Activated T-cell treated with anti-CD3 and anti-CD28 coated beads for 48 hours (primary cell): ENCODE measurements at places on chromosomes 1 and 21.

- no peak for DNase-seq
Measured at GRCh38 chr1:109986054-109986444, 1.5 kb downstream of the AHCYL1 start.

GRCh38 chr1:228502522-228502921 lies 15.3 kb downstream of the RNF187 start:
- no peak for DNase-seq

DNA sequence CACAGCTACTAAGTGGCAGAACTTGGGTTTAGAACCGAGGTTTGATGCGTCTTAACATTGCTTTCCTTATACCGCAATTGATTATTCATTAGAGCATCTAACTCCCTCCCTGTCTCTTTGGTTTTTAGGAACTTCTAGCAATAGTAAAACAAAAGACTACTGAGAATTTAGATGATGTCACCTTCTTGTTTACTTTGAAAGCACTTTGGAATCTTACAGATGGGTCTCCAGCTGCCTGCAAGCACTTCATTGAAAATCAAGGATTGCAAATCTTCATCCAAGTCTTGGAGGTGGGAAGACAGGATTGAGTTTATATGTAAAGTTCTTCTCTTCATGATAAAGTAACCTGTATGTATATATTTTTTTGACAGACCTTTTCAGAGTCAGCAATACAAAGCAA lies 35.0 kb downstream of the ZYG11A start:
- no peak for DNase-seq

DNA sequence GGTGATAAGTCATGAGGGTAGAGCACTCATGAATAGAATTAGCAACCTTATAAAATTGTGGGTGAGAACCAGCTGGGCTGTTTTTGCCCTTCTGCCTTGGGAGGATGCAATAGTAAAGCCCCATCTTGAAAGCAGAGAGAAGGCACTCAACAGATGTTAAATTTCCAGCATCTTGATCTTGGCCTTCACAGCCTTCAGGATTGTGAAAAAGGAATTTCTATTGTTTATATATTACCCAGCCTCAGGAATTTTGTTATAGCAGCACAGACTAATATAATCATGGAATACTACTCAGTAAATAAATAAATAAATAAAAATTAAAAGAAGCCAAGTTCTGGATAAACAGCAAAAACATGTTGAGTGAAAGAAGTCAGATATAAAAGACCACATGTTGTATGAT lies 175.2 kb downstream of the KCNT2 start:
- DNase-seq, result no peak

DNA sequence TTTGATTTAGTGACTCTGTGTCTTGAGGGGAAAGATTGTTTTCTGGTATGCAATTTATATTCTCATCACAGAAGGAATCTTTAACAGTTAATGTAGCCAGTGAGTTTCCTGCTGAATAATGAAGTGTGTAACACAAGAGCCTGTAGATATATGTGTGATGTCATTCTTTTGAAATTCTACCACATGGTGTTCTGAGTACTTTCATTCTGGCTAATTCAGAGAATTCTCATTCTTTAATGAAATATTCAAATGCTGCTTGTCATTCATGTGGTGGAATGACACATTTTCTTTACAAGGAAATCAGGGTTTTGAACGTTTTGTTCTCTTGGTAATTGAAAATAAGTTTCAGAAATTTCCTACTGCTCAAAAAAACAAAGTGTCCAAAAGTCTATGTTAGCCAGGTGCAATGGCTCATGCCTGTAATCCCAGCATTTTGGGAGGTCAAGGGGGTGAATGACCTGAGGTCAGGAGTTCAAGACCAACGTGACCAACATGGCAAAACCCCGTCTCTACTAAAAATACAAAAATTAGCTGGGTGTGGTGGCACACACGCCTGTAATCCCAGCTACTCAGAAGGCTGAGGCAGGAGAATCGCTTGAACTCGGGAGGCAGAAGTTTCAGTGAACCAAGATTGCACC lies 79.6 kb downstream of the MAP3K21 start:
- peak; percentile 1 for DNase-seq

DNA sequence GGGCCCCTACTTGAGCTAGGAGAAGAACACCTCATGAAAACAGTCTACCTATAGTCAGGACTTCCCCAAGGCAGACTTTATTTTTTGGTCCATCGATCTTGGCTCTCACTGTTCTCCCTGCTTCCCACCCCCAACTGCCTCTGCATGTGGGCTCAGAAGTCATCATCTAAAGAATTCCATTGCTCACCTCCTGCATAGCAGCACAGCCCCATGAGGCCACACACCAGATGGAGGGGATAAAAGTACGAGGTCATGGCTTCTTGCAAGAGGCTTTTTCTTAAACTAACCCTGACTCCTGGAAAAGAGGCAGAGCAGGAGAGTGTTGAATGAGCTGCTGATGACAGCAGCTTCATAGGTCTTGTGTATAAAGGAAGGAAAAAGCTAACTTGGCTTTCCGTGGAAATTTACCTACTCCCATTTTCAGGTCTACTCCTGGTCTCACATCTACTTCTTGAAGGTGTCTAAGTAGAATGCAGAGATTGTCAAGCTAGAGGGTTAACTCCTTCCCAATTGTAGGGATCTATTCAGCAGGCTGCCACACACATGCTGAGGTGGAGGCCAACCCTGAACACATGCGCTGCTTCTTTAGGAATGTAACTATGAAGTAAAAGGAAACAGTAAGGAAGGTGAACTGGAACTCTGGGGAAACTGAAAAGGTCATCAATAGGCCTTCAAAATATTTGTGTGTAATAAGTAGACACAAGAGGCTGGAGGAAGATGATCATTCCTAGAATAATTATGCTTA lies 18.7 kb downstream of the WNT2B start:
- no peak for DNase-seq

DNA sequence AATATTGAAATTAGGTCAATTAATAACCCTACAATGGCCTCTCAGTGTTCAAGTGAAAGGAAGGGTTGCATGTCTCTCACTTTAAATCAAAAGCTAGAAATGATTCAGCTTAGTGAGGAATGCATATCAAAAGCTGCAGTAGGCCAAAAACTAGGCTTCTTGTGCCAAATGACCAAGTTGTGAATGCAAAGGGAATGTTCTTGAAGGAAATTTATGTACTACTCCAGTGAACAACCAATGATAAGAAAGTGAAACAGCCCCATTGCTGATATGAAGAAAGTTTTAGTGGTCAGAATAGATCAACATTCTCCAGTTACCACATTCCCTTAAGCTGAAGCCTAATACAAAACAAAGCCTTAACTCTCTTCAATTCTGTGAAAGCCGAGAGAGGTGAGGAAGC lies 10.0 kb downstream of the MAEL start:
- no peak for DNase-seq

GRCh38 chr1:87867626-87868025 lies 538.9 kb downstream of the LMO4 start:
- DNase-seq, result no peak
